Activated naive CD8-positive, alpha-beta T cell treated with anti-CD3 and anti-CD28 coated beads, Interleukin-2, amount 50 U/mL, for 24 hours (primary cell): ENCODE measurements at places on chromosomes 1 and 21.

DNA sequence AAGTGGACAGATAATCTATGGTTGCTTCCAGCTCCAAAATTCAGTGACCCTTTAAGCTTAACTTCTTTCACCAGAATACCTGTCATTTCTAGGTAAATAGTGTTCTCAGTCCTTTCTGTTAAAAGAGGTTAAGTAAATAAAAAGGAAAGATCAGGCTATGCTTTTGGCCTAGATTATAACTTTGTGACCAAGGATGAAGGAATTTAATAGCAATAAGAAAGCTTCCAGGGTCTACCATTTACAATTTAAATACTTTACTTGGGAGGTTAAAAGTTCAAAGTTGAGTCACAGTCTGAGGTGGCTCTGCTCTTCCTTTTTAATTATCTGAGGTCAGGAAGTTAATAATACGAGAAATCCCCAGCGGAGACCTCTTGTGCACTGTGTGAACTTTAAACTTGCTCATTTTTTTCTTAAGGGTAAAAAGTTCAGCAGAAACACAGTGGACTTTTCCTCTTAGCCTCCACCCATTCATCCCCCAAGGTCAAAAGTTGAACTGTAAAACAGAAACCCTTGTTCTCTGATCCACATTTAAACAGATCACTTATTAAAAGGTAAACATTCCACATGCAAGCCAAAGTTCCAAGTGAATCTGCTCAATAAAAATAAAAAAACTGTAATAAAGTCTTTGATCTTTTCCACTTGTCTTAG lies 187.1 kb downstream of the NRIP1 start:
- H3K36me3 ChIP-seq, result no peaks in the 10 kb centered on the region
- H3K4me3 ChIP-seq, result no peak overlapping the region

- DNase-seq, result no peak
- H3K4me1 ChIP-seq, result peaks cover 17% of the 10 kb centered on the region
- no peaks in the 10 kb centered on the region for H3K36me3 ChIP-seq
- no peak overlapping the region for H3K4me3 ChIP-seq
- peaks cover 3% of the 10 kb centered on the region for H3K27me3 ChIP-seq
- no peak overlapping the region for H3K27ac ChIP-seq
These were observed 42.6 kb downstream of the PLEKHA6 start for GRCh38 chr1:204317170-204317569.

- no peak for DNase-seq
- H3K4me1 ChIP-seq, result no peaks in the 10 kb centered on the region
- H3K27me3 ChIP-seq, result peaks cover 12% of the 10 kb centered on the region
These were observed 259.1 kb upstream of the USP24 start for GRCh38 chr1:55474168-55474786.

GRCh38 chr1:3590951-3591865 lies 20.1 kb downstream of the MEGF6 start:
- peaks cover 2% of the 10 kb centered on the region for H3K4me1 ChIP-seq
- H3K36me3 ChIP-seq, result no peaks in the 10 kb centered on the region
- DNase-seq, result no peak
- H3K27ac ChIP-seq, result no peak overlapping the region
- H3K27me3 ChIP-seq, result no peaks in the 10 kb centered on the region

DNA sequence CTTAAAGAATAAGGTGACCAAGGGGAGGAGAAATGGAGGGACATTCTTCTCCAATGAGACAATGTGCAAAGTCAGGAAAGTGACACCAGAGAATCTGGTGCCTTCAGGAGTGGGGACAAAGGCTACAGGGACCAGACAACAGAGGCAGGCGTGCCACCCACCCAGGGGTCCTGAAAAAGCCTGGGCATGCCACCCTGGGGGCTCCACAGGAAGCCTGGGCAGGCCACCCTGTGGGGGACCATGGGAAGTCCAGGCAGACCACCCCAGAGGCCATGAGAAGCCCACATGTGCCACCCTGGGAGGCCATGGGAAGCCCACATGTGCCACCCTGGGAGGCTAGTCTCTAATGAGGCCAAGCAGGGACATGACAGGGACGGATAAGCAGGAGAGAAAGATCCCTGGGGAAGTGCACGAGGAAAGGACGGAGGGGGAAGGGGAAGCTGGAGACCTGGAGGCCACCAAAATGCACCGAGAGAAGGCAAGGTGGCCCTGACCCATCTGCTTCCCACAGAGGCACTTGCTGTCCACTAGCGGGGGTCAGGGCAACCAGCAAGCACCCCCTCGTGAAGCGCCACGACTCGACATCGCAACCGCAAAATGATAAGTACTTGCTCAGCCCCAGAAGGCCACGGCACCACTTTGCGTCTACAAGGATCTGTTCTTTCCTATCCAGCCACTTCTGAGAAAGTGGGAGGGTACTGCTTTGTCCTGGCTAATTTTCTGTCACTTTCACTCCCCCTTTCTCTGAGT lies 7.2 kb upstream of the PDE9A start:
- DNase-seq, result no peak
- no peak overlapping the region for H3K27ac ChIP-seq
- H3K36me3 ChIP-seq, result no peaks in the 10 kb centered on the region

DNA sequence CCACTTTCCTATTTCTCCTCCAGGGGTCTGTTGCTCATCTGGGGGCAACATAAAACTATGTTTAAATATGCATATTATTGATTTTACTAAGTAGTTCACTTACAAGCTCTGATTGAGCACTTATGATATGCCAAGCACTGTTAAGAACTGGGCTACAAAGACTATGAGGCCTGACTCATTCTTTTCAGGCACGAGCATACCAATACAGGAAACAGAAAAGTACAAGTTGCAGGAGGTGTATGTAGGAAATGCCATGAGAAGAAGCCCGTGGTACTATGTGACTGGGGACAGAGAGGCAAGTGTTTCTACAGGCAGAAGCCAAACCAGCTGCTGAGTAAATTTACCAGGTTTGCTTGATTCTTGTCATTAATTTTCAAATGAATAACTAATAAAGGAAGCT lies 120.4 kb upstream of the PTGFR start:
- no peaks in the 10 kb centered on the region for H3K36me3 ChIP-seq
- peaks cover 2% of the 10 kb centered on the region for H3K27me3 ChIP-seq
- no peak for DNase-seq
- H3K4me3 ChIP-seq, result no peak overlapping the region

DNA sequence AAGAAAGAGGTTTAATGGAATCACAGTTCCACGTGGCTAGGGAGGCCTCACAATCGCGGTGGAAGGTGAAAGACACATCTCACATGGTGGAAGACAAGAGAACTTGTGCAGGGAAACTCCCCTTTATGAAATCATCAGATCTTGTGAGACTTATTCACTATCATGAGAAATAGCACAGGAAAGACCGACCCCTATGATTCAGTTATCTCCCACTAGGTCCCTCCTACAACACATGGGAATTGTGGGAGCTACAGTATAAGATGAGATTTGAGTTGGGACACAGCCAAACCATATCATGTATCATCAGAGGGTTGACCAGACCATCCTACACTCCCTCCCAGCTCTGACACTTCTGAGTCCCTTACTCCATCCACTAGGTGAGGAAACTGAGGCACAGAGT lies 143.9 kb upstream of the KLHDC7A start:
- H3K36me3 ChIP-seq, result no peaks in the 10 kb centered on the region
- H3K4me3 ChIP-seq, result no peak overlapping the region
- no peak for DNase-seq

GRCh38 chr21:31917108-31917507 lies 44.3 kb downstream of the HUNK start:
- no peak for DNase-seq
- no peak overlapping the region for H3K4me3 ChIP-seq
- no peaks in the 10 kb centered on the region for H3K36me3 ChIP-seq
- no peaks in the 10 kb centered on the region for H3K27me3 ChIP-seq
- H3K27ac ChIP-seq, result no peak overlapping the region
- no peaks in the 10 kb centered on the region for H3K4me1 ChIP-seq

DNA sequence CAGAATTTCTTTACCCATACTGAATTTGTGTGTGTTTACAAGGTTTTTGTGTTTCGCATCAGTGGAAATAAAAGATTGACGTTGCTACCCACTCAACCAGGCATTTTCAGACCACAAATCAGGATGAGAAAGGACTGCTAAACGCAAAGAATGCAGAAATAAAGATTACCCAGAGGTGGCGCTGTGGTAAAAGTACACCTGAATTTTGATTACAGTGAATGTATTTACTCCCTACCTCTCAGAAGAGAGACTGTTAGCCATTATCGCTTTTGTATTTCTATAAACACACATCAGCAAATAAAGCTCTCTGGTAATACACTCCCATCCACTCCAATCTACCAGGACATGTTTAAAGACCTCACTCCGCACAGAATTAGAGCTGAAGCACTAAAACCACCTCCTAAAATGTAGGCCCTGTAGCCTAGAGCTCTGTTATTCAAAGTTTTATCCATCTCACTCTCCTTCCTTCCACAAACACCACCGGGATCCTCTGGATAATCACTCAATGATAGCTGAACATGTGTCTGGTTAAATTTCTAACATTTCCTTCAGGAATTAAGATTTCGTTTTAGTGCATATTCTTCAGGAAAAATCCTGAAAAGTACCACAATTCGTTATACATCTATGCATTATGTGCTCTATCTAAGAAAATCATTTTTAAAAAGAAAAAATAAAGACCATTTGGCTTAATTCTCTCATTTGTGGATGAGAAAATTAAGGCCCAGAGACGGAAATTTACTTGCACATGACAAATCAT lies 2.5 kb upstream of the LMO4 start:
- peaks cover 2% of the 10 kb centered on the region for H3K36me3 ChIP-seq
- H3K4me3 ChIP-seq, result no peak overlapping the region
- peak; percentile 50 for DNase-seq
- no peaks in the 10 kb centered on the region for H3K27me3 ChIP-seq
- peaks cover 22% of the 10 kb centered on the region for H3K4me1 ChIP-seq

DNA sequence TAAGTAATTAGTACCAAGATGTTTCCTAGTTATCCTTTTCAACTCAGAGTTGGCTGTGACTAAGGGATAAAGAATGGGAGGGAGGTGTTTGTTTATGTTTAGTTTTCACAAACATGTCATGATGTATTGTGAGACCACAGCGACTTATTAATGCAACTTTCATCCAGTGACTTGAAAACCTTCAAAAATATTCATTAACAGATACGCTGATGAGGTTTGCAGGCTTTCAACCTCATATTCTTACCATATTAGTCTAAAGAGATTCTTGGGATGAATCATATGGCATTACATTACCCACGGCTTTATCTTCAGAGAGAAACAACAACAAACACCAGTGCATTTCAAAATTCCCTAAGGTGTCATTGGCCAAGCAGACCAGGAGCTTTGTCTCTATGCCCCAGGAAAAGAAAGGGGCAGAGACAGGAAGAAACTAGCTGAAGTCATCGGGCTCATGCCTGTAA lies 36.4 kb downstream of the PALMD start:
- H3K4me1 ChIP-seq, result no peaks in the 10 kb centered on the region
- DNase-seq, result no peak
- peaks cover 2% of the 10 kb centered on the region for H3K27me3 ChIP-seq
- H3K27ac ChIP-seq, result no peak overlapping the region

GRCh38 chr1:176903474-176903873 lies 261.0 kb downstream of the ASTN1 start:
- H3K27ac ChIP-seq, result no peak overlapping the region
- H3K4me1 ChIP-seq, result no peaks in the 10 kb centered on the region
- H3K27me3 ChIP-seq, result peaks cover 9% of the 10 kb centered on the region
- H3K4me3 ChIP-seq, result no peak overlapping the region

GRCh38 chr1:117467336-117467735 lies 100.1 kb downstream of the MAN1A2 start:
- no peaks in the 10 kb centered on the region for H3K4me1 ChIP-seq
- no peak overlapping the region for H3K4me3 ChIP-seq
- H3K36me3 ChIP-seq, result peaks cover 30% of the 10 kb centered on the region
- H3K27ac ChIP-seq, result no peak overlapping the region
- no peaks in the 10 kb centered on the region for H3K27me3 ChIP-seq

DNA sequence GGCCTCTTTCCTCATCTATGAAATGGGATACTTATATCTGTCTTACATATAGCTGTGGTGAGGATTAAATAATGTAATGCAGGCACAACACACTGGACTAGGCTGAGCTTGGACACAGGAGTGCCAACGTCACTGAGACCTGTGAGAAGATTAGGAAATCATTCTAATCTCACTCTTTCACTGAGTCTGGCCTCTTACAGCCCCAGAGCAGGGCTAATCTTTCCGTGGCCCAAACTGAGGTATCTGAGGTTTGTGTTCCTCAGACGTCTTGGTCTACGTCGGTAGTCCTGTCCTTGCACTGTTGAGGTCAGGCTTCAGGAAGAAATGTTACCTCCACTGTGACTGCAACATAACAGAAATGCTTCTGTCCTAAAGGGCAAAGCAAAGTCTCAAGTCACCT lies 22.6 kb upstream of the A3GALT2 start:
- H3K27ac ChIP-seq, result no peak overlapping the region
- H3K4me1 ChIP-seq, result peaks cover 39% of the 10 kb centered on the region
- no peak overlapping the region for H3K4me3 ChIP-seq

GRCh38 chr1:162847839-162848453 lies 13.0 kb downstream of the CCDC190 start:
- no peaks in the 10 kb centered on the region for H3K4me1 ChIP-seq
- H3K27me3 ChIP-seq, result peaks cover 8% of the 10 kb centered on the region
- peak; percentile 85 for DNase-seq
- no peaks in the 10 kb centered on the region for H3K36me3 ChIP-seq

DNA sequence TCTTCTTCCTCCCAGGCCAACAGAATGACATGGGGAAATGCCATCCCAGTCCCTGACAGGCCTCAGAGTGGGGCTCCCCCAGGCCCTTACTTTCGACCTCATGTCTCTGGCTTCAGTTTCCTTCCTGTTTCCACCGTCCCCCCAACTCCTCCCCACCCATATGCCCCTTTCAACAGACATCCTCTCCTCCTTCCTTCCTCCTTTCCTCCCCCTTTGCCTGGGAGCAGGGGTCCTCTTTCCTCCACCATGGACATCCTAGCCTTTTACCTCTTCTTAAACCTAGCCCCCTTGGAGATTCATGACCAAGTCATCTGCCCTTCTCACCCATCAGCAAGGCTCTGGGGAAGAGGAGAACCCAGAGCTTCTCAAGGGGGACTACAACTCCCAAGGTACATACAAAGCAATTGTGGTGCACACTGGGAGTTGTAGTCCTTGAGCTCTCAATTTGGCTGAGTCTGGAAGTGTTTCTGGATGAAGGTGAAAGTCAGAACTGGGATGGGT lies 4.0 kb downstream of the ZBTB7B start:
- no peaks in the 10 kb centered on the region for H3K27me3 ChIP-seq
- no peaks in the 10 kb centered on the region for H3K36me3 ChIP-seq

- no peak overlapping the region for H3K4me3 ChIP-seq
- H3K4me1 ChIP-seq, result peaks cover 13% of the 10 kb centered on the region
- DNase-seq, result no peak
- no peaks in the 10 kb centered on the region for H3K36me3 ChIP-seq
- H3K27me3 ChIP-seq, result no peaks in the 10 kb centered on the region
These were observed 279.1 kb upstream of the C1orf105 start for GRCh38 chr1:172141341-172141881.

GRCh38 chr1:90726986-90727480 lies 9.9 kb upstream of the BARHL2 start:
- no peak for DNase-seq
- peaks cover 96% of the 10 kb centered on the region for H3K27me3 ChIP-seq
- peaks cover 52% of the 10 kb centered on the region for H3K4me1 ChIP-seq
- H3K27ac ChIP-seq, result no peak overlapping the region
- H3K36me3 ChIP-seq, result peaks cover 11% of the 10 kb centered on the region
